ENCODE measurements at places on chromosomes 1 and 21. TPM values are rescaled to one million over a fixed set of nuclear protein-coding genes. Genes with fewer than 3 reads are reported as not detected.
A peak's percentile ranks its signal among the peaks of the same experiment; 100 is the strongest.

DNA sequence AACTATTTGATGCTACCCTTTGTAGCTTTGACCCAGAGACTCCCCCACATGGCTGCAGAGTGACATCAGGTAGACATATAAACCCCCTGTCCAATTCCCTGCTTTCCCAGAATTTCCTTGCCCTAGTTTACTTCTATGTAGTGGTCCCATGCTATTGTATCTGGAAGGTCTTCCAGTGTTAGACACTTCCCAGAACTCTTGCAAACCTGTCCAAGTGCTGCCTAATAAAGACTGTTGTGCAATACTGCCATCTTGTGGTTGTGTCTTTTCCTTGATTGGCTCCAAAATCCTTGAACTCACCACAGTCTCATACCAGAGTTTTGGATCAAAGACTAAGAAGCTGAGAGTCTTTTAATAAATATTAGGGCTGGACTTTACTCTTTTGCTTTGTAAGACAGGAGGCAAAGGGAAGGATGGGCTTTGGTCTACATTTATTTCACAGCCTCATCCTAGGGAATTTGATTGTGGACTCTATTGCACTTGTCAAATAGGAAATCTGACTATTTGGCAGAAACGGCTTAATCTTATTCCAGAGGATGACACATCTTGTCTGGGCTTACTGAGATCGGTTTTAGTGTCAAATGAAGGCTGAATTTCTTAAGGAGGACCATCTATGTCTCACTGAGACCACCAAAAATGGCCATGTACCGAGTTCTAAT is 169.9 kb downstream of the LRRC7 start:
- no peak for DNase-seq

GRCh38 chr1:2979191-2980072 is 41.8 kb upstream of the ACTRT2 start:
- DNase-seq: no peak

DNA sequence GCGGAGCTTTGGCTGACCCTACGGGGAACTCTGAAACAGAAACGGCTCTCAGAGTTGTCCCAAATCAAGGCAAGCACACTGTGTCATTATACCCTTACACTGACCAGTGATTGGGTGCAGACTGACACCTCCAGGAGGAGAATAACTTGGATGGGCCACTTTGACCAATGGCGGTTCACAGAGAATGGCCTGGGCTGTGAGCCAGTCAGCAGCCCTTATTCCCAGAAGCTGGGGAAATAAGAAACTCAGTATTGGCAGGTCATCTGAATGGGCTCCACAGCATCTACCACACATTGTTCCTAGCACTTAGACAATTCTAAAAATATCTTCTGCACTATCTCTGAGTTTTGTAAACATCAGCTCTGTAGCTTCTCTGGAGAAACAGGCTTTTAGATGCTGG is 265.2 kb downstream of the ADGRL2 start:
- DNase-seq: no peak

DNA sequence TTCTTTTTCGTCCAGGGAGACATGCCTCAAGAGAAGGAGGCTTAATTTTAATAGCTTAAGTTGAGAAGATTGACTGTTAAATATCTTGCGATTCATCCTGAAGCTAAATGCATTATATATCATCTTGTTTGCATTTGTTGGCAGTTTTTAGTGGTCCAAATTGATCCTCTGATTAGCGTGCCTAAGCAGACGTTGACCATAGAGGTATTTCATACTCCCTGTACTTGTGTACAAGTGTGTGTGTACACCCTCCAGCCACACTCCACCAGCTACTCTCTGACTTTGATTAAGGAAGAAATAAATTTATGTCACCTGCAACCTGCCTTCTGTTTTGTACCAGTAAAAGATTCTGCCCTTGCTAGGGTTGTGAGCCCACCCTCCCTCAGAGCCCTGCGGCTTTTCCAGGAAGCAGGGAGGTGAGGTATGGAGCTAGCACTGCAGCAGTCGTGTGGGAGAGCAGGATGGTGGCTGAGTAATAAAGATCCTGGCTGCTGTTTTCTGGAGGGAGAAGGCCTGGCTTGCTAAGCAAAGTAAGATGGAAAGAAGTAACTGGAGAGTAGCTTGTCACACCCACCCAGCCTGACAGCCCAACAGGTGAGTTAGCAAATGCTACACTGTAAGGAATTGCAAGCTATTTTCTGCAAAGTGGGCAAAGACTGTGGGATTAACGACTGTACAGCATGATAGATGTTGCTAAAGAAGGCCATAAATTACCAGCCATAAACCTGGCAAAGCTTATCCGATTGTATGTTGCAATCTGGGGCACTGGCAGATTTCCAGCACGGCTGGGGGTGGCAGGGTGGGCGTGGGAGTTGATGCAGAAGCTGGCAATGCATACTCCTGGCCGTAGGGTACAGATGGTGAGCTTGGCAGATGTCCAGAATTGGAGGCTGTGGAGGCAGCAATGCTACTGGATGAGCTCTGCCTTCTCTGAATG is 170.2 kb downstream of the TNR start:
- peak; percentile 55 for DNase-seq

DNA sequence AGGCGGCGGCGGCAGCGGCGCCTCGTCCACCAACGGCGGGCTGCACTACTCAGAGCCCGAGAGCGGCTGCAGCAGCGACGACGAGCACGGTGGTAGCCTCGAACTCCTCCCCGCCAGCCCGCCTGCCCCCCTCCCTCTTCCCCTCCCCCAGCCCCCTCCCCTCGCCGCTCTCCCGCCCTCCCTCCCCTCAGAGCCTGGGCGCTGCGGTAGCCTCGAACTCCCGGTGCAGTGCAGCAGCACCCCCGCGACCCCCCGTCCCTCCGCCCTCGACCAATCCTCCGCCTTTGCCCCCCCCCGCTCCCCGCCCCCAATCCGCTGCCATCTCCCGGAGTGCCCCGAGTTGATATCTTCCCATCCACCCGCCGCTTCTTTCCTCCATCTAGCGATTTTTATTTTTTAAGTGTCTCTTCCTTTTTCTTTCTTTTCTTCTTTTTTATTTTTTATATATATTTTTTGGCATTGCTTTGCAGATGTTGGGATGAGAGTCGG is 516 bp downstream of the RCOR3 start:
- DNase-seq: peak; percentile 21

CRP gene
- total RNA-seq: not detected

- DNase-seq: no peak
Observed at GRCh38 chr1:241308011-241308410, 49.0 kb downstream of the RGS7 start.

GRCh38 chr1:161227196-161227871 is 1.5 kb downstream of the TOMM40L start:
- peak; percentile 15 for DNase-seq

DNA sequence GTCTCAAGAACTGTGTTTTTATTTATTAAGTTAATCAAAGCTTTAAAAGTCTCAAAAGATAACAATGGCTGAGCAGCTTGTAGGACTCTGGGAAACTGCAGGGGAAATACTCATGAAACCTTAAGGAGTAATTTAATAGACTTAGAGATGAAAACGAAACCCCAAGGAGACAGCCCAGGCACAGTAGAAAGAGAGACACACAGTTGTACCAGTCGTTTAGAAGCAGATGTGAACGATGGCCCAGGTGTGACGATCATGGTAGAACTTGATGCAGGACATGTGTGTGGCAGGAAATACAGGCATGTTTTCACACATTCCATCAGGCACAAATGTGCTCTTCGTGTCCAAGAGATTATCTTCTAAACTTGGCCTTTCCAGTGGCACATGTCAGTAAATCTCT is 21.2 kb upstream of the MRPS6 start:
- DNase-seq: no peak

LPAR3 gene
- total RNA-seq: 12.8 TPM

GRCh38 chr1:68495532-68495931 is 1.4 kb downstream of the DEPDC1 start:
- DNase-seq: no peak

DNA sequence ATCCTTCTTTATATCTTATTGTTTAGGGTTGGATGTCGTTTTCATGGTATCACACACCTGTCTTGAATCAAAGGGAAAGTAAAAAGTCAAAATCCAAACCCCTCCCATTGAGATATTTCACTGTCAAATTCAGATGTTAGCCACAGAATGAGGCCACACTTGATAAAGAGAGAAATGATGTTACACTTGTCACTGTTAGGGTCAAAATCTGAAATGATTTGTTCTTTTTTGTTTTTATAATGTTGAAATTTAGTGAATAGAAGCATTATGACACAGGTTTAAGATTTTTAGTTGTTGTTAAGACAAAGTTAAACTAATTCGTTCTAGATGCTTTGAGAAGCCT is 13.1 kb downstream of the NFIA start:
- no peak for DNase-seq

- DNase-seq: no peak
Observed at GRCh38 chr21:8989261-8989711, 1532.1 kb upstream of the TPTE start.
